OCI-M1 (cell line): ENCODE measurements at places on chromosomes 5 and 9.

- no peak for DNase-seq
Observed at GRCh38 chr9:84170521-84171141, 169.9 kb downstream of the SLC28A3 start.

DNA sequence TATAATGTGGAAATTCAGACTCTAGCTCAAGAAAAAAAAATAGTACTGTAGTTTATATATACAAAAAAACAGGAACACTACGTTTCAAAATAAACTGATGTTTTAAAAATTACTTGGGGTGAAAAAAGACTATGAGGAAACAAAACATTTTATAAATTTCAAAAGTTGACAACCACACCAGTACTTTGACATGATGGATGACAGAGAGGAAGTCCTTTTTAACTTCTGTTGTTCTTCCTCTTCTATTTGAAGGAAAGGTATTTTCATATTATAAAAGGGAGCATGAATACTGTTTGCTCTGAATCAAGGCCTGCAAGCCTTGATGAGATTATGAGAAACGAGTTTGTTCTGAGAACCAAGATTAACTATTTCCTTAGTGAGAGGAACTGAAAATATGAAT, 456.9 kb downstream of the TAF11L14 start:
- no peak for DNase-seq

- DNase-seq: no peak
Observed at GRCh38 chr9:96107436-96107835, 194.5 kb downstream of the HSD17B3 start.

GRCh38 chr5:135129307-135129706, 95.3 kb upstream of the PITX1 start:
- no peak for DNase-seq

- DNase-seq: no peak
Observed at GRCh38 chr5:143572671-143573070, 169.2 kb upstream of the NR3C1 start.

- DNase-seq: no peak
Observed at GRCh38 chr5:58457050-58457449, 2.8 kb downstream of the PLK2 start.

- DNase-seq: no peak
Observed at GRCh38 chr9:38747067-38747466, 27.1 kb upstream of the FAM240B start.
